Testis (tissue), 5 donors: ENCODE measurements at places on chromosomes 16 and 17.

GRCh38 chr17:44210342-44211192, 8.9 kb downstream of the UBTF start:
- DNase-seq, result peak; percentile 92

DNA sequence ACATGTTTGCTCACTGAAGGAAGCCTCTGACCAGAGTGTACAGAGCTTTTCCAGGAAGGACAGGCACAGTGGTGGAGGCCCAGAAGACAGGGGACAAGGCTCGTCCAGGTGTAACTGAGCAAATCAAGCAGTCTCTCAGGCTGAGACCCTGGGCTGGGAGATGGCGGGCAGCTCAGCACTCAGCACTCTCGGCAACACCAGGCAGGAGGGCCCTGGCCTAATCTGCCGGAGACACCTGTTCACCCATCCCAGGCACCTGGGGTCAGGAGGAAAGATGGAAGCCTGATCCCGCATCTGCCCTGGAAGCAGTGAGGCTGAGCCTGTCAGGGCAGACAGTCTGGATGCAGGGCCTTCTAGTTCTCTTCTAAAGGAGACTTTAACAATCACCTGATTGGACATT, 4.8 kb downstream of the RASL10B start:
- DNase-seq, result no peak

- DNase-seq, result no peak
Measured at GRCh38 chr16:185213-185612, 5.0 kb downstream of the HBQ1 start.

GRCh38 chr17:43857957-43858600, 11.1 kb downstream of the CD300LG start:
- no peak for DNase-seq

DNA sequence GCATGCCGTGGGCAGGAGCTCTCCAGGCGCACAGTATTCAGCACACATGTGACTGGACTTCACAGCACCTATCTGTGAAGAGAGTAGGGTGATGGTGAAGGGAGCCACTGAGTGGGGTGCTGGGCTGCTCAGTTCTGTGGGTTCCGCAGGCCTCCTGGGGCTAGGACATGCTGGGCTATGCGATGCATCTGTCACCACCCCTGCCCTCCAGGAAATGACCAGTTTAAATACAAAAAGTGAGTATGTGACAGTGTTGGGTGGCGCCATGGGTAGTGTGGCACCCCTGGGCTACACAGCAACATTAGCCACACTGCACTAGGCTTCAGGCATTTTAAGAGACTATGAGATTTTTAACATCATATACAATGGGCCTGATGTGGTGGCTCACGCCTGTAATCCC, 28.6 kb downstream of the MYLK3 start:
- DNase-seq, result no peak

DNA sequence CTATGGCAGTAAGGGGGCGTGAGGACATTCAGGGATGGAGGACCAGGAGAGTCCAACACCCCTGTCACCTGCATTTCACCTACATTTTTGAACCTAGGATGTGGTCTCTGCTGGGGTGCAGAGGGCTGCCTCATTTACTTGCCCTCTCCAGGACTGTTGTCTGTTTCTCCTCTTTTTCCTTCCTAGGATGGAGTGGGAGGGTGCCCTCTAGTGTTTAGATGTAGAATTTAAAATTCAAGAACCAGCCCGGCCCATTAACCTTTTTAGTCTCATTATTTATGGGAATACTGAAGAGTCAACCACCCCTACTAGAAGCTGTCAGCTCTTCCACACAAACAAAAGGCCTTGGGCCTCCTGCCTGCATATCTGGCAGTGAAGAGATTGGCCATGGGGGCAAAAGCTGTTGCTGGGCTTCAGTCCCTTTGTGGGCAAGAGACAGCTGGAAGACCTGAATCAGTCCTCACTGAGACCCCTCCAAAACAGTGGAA, 2.5 kb upstream of the STARD3 start:
- no peak for DNase-seq

- DNase-seq, result no peak
Measured at GRCh38 chr17:38430316-38430715, 2.1 kb downstream of the ARHGAP23 start.

- DNase-seq, result no peak
Measured at GRCh38 chr16:10616419-10616755, 36.0 kb upstream of the EMP2 start.

- no peak for DNase-seq
Measured at GRCh38 chr16:4381072-4381934, 9.7 kb downstream of the VASN start.

- no peak for DNase-seq
Measured at GRCh38 chr16:77977339-77977738, 45.0 kb upstream of the CLEC3A start.

DNA sequence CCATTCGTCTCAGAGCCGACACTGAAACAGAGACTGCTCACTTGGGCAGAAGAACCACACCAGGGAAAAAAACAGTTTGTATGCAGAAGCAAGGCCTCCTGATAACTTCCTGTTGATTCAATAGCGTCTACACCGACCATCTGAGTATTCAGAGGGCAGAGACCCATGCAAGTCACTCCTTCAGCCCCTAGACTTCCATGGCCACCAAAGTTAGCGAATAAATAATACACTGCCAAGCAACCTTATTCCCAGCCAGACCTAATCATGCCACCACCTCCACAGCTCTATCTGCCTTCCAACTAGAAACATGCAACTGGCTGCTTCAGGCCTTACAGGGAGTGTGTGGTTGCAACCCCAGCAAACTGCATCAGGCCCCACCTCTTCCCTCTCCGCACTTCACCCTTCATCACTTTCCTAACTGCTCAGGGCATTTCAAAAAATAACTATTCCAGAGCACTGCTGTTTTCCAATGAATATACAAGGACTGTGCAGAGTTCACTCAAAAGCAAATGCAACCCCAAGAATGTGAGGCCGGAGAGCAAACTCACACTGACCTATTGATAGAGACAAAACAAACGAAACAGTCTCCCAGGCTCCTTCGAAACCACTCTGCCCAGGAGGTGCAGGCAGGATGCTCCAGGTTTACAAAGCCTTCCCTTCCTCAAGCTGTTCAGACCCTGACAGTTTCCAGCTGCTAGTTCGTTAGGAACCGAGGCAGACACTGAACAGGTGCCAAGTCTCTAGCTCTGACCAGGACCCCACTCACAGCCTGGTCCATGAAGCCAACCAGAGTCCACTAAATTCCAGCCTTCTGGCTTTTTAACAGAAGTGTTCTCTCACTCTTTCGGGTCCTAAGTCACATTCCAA, 3.6 kb downstream of the USP7 start:
- peak; percentile 20 for DNase-seq

DNA sequence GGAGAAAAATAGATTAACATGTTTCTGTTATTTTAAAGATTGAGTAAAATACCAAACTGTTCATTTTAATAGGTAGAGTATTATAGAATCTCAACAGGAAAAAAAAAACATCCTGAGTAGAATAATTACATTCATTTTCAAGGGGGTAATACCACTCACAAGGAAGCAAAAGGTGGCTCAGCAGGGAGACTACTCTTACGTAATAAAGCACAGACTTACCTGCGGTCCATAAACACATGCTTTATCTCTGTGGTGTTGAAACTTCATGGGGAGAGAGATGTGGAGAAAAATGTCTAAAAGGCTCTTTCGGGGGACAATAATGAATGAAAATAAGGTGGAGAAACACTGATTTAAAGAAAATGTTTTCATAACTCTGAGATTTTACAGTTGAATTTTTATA, 171.7 kb downstream of the MRTFB start:
- no peak for DNase-seq

GRCh38 chr17:80604670-80605010, 60.0 kb downstream of the RPTOR start:
- no peak for DNase-seq

DNA sequence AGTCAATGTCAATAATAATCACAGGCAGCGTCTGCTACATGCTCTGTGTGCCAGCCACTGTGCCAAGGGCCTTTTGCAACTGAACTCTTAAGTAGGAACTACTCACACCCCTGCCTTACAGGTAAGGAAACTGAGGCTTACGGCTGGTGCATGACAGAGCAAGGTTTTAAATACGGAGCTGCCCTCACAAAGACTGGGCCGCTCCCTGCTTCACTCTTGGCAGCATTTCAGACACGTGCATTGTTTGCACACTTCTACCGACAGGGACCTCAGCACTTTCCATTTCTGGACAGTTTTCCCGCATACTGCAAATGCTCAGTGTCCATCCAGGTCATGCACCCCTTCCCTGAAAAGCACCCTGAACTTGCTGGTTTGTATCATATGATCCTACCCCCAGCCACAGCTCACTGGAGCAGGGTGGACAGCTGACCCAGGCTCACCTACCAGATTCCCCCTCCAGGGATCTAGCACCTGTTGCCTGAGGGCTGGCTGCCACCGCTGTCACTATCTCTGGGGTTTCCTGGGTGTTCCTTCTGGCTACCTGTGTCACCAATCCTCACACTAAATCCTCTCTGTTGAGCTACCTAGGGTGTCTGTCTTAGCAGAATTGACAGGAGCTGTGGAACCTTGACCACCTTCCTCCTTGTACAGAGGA, 142.9 kb downstream of the C16orf78 start:
- DNase-seq, result no peak

DNA sequence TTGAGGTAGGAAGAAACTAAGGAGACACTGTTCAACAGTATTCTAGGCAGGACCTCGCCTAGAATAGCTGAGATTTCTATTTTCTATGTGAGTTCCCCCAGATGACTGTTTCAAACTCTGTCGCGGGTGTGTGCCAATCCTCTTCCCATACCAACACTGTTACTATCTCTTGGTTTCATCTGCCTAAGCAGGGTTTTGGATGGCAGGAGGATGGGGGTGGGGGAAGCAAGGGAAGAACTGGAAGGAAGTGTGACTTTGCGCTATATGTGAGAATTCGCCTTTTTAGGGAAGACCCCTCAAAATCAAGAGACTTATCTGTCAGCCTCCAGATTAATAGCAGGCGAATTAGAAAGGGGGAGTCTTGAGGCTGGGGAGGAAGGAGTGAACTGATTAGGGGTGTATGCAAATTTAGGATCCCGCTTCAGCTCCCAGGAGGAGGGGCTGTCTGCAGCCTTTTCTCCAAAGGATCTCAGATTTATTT, 521 bp upstream of the G6PC3 start:
- no peak for DNase-seq

GRCh38 chr17:17943281-17943984, 28.8 kb downstream of the TOM1L2 start:
- DNase-seq, result no peak

- no peak for DNase-seq
Measured at GRCh38 chr16:85025781-85026653, 1.6 kb upstream of the KIAA0513 start.

DNA sequence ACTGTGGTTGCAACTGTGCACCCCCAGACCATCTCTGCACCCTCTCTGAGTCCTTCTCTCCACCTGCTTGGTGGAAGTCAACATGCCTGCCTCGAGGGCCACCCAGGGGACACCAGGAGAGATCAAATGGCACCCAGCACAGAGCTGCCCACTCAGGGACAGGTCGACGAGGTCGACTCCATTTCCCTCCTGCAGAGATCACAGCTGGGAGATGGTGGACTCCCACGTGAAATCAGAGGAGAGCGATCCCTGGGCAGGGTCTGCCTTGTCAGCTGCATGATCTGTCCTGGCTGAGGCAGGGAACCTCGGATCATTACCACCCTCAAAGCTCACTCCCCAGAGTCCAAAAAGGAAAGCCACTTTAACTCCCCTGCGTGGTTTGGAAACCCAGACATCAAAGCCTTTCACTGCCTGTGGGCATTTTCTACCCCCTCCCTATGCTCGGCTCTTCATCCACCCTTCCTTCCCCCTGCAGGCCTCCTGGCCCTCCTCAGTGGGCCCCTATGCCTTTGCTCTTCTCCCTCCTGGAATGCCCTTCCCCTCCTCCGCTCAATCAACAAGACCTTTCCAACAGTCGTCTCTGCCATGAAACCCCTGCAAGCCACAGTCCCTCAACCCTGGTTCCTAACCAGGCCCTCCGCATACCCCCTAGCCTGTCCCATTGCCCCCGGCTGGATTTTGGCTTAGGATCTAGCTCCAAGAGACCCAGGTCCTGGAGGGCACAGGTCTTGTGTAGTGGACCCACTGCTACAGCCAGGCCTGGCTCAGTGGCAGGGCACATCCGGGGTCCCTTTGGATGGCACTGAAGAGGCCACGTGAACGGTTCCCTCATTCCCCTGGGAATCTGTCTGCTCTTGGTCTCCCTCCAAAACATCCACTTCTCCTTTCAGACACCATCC, 103.8 kb upstream of the RPL38 start:
- no peak for DNase-seq

DNA sequence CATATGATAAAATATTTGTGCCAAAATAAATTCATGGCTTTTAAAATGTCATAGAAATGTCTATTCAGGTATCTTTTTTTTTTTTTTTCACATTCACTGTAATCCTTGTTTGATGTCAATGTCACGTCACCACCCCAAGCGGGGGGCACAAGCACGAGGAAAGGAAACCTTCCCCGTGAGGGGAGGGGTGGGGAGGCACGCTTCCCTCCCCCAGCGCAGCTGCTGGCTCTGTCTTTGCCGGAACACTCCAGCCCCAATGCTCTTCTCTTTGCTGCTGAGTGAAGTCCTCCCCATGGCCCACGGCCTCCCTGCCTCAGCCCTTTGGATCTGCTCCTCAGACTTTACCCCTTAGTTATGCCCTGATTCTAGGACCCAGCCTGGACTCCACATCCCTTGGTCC, 1.5 kb downstream of the SLC35G3 start:
- no peak for DNase-seq

DNA sequence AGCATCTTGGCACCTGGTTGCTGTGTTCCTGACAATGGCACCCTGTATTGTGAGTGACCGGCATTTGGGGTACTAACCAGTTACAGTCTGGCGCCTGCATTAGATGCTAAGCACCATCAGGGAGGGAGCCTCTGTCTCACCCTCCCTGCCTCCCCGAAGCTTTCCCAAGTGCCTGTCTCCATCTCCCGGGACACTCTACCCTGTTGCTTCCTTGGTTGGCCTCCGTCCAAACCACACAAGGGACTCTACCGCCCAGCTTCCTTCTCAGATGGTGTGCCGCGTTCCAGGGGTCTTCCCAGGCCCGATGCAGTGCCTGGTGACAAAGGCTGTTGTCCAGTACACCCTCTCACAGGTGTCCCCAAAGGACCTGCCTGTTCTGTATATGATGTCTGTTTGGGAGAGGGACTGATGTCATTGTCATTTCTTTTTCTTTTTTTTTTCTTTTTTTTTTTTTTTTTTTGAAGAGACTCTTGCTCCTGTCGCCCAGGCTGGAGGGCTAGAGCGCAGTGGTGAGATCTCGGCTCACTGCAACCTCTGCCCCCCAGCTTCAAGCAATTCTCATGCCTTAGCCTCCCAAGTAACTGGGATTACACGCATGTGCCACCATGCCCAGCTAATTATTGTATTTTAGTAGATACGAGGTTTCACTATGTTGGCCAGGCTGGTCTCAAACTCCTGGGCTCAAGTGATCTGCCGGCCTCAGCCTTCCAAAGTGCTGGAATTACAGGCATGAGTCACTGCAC, 6.7 kb downstream of the SNN start:
- DNase-seq, result no peak
